ENCODE measurements at places on chromosomes 1 and 21.

GRCh38 chr1:1371746-1372711, 3.0 kb downstream of the AURKAIP1 start:
- peak; percentile 63 for DNase-seq

DNA sequence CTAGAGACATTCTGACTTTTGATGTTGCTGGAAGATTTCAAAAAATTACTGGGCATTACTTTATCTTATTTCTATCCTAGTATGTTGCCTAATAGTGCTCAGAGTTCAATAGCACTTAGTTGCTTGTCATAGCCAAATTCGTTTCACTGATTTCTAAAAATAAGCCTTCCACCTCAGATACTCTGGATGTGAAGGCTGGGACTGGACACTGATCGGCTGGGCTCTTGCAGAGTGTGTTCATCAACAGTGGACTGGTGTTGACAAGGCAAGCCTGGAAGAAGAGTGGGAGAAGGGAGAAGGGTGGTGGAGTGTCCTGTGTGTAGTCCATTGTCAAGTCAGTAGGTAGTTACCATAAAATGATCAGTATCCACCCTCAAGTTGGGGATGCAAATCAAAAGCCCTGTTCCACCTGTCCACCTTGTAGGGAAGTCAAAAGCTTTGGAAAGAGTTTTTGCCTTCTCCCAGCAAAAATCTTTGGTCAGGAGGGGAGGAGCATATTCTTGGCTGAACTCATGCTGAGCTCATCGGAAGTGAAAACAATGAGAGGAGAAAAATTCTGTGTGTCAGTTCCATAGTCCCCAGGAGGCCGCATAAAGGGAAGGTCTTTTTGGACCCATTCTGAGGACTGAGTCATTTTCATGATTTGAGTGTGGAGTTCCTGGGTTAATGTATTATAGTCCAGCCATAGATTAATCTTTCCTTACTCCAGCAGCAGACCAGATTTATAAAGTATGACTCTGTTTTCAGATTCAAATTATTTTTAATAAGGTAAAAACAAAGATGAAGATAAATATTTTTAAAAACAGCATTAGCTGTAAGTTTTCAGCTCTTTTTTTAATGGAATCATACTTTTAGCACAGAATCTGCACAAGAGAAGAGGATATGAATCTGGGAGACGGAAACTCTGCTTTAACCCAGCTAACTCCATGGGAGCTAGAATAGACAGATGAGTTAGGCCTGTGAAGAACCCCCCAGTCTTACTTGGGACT, 99.5 kb upstream of the BMP8A start:
- DNase-seq: no peak

DNA sequence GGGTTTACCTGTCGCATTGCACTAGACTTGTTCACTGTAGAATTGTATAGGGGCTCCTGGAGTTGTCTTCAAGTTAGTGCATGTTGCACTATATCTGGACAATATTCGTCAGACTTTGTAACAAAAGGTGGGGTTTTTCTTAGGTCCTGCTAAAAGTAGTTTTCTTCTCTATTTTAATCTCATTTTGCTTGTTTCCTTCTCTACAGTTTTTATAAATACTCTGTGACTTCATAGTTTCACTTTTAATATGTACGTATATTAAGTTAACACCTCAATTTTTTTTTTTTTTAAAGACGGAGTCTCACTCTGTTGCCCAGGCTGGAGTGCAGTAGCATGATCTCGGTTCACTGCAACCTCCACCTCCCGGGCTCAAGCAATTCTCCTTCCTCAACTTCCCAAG, 26.5 kb upstream of the MRPS6 start:
- DNase-seq: no peak

DNA sequence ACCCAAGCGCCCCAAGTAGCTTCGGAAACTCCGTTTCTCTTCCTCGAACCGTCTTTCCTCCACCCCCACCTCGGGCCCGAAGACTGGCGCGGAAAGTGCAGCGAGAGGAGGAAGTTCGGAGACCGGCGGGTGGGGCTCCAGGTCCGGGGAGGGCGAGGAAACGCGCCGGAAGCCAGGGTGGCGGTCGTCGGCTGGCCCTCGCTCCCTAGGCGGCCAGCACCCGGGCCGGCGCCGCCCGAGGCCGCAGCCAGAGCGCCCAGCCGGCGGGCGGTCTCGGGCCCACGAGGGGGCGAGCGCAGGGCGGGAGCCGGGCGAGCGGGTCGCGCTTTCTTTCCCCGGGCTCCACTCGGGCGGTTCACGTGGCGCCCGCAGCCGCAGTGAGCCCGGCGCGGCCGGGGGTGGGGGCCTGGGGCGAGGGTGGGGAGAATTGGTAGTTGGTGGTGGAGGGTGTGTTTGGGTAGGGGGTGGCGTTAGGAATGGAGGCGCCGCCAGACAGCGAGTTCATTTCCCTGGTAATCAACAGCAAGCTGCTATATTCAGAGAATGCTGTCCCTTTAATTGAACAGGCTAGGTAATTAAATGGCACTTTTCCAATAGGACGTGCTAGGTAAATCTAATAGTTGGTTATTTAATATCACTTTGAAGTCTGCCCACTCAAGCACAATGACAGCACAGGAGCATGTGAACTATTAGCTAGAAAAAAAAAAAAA, 6.7 kb downstream of the LMO4 start:
- peak; percentile 72 for DNase-seq

DNA sequence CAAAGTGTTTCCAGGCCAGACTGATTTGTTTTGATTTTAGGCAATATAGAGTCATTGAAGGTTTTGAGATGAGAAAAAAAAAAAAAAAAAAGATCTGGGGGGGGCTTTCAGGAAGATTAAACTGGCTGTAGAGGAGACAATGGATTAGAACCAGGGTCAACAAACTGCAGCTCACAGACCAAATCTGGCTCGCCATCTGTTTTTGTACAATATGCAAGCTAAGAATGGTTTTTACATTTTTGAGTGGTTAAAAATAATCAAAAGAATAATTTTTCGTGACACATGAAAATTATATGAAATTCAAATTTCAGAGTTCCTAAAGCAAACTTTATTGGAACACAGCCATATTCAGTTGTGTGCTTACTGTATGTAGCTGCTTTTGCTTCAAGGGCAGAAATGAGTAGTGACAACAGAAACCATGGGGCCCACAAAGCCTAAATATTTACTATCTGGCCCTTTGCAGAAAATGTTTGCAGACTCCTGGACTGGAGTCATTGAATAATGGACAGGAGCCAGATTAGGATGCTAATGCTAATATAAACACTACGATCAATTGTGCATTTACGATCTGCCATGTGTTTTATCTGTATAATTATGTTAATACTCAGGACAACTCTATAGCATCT, 375.7 kb upstream of the DAB1 start:
- DNase-seq: no peak

DNA sequence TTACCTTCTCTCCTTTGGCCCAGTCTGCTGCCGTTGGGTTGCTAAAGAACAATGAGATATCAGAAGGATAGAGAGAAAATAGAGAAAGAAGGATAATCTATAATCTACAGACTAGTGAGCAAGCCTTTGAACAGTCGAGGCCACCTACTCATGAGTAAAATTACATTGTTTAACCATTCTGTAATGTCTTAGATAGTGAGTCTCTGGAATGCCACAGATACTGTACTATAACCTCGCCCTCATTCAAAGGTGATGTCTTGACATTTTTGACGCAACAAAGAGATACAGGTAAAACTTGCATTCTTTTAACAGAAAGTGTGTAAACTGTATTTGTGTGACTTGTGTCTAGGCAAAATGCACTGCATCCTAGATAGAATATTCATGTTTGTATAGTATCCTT, 77.9 kb downstream of the LAMC1 start:
- DNase-seq: no peak

GRCh38 chr1:54495954-54496353, 52.1 kb upstream of the ACOT11 start:
- no peak for DNase-seq

DNA sequence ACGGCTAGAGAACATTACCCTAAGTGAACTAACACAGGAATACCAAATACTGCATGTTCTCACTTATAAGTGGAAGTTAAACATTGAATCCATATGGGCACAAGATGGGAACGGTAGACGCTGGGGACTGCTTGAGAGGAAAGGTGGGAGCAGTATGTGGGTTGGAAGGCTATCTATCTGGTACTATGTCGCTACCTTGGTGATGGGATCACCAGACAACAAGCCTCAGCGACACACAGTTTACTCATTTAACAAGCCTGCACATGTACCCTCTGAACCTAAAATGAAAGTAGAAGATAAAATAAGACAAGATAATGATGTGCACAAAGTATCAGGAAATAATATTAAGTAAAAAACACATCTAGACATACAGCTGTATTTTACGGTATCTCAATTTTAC, 819 bp downstream of the PYHIN1 start:
- DNase-seq: no peak

Measured in CD14-positive monocyte (primary cell).